GM12865 (cell line): ENCODE measurements at places on chromosomes 16 and 17.

DNA sequence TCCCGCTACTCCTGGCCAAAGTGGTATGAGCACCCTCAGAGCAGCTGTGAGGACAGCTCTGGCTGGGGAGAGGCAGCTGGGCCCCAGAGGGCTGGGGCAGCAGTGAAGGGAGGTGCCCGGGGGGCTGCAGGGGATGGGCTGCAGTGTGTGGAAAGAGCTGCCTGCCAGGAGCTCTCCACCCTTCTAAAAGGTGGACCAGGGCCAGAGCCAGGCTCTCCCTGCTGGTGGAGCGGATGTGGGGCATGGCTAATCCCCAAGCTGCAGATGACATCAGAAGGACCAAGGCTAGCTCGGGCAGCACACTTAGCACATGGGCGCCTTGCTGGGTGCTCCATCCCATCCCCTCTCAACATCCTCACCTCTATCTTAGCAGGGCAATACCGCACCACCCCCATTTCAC is 103.1 kb downstream of the SDK2 start:
- no peak for DNase-seq

DNA sequence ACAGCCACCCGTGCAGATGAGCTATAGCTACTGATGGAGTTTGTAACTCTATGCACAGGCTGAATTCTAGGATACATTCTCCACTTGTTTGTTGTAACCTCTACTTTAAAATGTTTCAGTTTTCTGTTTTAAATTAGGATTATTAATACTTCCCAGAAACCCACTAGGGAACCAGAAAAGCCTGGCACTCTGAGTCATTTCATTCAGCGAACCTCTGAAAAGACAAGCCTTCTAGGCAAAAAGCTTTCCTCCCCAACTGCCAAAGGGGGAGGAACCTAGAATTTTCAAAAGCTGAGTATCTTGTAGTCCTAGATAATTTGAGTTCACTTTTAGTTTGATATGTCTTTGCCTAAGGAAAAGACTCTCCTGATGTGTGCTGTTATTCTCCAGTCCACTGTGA is 43.2 kb downstream of the GOSR1 start:
- no peak for DNase-seq

GRCh38 chr17:80963812-80964543 is 27.7 kb upstream of the CHMP6 start:
- no peak for DNase-seq

DNA sequence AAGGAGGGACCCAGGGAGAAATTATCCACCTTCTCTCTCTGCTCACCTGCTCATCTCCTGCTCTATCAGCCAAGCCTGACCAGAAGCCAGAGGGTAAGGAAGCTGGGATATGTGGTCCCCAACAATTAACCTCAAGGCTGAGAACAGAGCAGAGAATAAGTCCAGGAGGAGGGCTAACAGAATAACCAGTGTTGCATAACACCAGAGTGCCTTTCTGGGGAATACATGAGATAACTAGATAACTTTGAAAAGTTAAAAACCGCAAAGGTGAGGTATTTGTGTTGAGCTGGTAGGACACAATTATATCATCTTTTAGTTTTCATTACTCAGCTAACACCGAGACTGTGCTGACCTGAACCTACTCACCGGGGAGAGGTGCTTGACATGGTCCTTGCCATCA is 180.8 kb downstream of the SALL1 start:
- no peak for DNase-seq

DNA sequence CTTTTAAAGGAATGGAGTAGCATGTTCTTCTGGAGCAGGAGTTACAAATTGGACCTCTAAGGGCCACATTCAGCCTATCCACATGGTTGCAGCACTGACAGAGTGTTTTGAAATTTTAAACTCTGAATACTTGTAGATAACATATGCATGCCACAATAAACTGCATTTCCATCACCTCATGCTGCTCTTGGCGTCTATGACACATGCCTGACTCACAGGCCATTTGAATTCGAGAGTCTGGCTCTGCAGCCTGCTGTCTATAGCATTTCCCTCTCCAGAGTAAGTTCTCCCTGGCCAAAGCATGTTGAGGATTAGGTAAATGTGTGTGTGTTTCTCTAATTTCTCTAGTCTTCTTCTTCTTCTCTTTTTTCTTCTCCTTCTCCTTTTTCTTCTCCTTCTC is 28.7 kb upstream of the MYOCD start:
- no peak for DNase-seq

- DNase-seq = no peak
These were observed 78.3 kb upstream of the RPL38 start for GRCh38 chr17:74125156-74125555.

GRCh38 chr16:31090540-31090939 is 1.8 kb upstream of the PRSS53 start:
- DNase-seq = no peak

GRCh38 chr17:50768346-50768761 is 1.0 kb upstream of the ANKRD40CL start:
- DNase-seq = no peak

DNA sequence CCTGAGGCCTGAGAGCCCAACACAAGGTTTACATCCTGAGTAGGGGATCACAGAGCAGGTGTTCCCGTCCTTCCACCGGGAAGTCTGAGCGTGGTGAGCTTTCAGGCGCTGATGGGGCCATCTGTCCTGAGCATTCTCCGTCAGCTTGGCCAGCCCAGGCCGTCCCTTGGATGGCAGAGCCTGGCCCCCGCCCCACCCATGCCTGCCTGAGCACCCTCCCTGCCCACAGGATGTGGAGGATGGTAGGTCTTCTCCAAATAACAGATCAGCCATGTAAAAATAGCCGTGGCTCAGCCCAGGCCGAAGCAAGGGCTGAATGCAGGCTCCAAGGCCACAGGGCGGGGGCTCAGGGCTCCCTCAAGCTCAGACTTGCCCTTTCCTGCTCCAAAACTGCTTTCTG is 20.2 kb downstream of the SPNS2 start:
- peak; percentile 45 for DNase-seq

GRCh38 chr17:1029196-1029921 is 32.4 kb downstream of the TIMM22 start:
- no peak for DNase-seq

GRCh38 chr17:10875984-10876555 is 38.2 kb upstream of the PIRT start:
- peak; percentile 53 for DNase-seq

DNA sequence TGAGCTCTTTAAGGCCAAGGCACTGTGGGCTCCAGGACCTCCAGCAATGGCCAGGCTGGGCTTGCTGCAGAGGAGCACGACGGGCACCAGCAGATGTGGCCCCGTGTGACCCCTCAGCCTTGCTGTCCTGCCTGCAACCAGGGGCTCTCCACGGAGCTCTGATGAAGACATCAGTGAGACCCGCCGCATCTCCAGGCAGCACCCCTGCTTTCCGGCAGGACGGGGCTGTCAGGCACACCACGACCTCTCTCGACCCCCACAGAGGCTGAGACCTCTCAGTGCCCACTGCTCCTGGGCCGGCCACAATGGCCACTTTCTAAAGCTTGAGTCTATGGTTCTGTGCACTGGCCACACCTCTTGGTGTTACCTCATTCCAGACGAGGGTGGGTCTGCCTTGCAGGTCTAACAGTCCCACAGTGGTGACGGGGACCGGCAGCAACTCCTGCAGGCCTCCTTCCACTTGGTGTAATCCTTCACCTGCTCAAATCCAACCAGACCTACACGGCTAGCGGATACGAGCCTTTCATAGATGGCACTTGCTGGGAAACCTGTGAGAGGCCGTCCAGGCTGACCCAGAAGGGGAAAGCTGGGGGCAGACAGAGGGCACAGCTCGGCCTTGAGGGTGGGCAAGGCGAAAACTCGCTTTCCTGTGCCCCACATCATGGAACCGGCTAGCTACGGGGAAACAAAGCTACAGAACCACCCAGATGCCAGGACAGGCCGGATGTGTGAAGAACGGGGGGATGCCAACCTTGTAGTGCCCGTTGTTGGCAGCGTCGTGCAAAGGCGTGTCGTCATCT is 70.5 kb downstream of the ZNF778 start:
- DNase-seq = no peak

DNA sequence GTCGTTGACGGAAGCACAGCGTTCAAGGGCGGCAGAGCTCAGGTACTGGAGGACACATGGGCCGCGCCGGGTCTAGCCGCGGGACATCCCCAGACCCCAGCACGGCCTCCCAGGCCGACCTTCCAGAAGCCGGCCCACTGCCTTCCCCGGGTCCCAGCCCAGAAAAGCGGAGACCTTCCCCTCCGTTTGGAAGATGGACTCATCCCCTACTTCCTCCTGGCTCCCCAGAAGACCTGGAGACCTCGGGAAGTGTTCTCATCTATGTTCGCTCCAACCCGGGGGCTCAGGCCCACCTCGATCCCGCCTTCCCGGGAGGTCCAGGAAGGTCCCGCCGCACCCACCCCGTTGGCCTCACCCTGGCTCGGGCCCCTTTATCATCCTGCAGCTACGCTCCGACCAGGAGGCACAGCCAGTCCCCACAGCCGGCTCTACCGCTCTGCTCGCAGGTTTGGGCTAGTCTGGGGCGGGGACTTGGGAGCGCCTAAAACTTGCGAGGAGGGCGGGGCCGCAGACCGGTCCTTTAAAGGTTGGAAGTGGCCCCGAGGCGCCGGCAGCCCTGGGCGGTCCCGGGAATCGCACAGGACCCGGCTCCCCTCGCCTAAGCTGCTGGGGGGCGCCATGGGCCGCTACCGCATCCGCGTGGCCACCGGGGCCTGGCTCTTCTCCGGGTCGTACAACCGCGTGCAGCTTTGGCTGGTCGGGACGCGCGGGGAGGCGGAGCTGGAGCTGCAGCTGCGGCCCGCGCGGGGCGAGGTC is at the start of gene ALOX12:
Gene ALOX12, plus strand, starts transcription at position 550 of the 756 bp plus-strand sequence. Its CDS starts 69 bp downstream, at position 619.
- DNase-seq = no peak

- no peak for DNase-seq
These were observed 66.1 kb upstream of the SIAH1 start for GRCh38 chr16:48451323-48451722.

GRCh38 chr16:74982256-74982655 is 2.7 kb downstream of the WDR59 start:
- DNase-seq = no peak

DNA sequence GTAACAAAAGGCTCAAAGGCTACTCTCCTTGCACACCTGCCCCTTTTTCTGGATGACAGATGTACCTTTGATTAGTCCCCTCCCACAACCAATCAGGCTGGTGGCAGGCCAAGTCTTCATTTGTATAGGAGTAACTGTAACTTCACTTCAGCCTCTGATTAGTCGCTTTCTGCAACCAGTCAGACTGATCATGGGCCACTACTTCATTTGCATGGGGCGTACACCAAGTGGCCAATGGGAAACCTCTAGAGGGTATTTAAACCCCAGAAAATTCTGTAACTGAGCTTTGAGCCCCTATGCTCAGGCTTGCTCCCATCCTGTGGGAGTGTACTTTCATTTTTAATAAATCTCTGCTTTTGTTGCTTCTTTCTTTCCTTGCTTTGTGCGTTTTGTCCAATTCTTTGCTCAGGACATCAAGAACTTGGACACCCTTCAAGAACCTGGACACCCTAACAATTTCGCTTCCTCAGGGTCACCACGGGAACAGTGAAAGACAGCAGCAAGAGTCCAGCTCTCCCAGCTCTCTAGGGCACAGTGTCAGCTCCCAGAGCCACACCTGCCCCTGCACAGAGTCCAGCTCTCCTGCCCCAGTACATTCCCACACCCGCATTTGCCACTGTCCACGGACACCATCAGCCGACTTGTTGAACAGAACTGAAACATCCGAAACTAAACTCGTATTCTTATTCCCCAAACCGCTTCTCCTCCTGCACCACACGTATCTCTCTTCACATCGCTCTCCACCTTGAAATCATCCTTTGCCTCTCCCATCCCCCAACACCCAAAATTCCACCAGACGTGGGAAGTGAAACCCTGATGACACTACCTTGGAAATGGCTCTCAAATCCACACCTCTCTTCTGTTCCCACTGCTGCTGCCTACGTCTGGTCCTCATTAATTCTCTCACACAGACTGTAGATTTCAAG is 53.4 kb downstream of the ABCC12 start:
- DNase-seq = peak; percentile 29
